GM03348 (cell line): ENCODE measurements at places on chromosomes 3 and 15.

- no peak for DNase-seq
These were observed 59.0 kb downstream of the CYP19A1 start for GRCh38 chr15:51279391-51279790.

DNA sequence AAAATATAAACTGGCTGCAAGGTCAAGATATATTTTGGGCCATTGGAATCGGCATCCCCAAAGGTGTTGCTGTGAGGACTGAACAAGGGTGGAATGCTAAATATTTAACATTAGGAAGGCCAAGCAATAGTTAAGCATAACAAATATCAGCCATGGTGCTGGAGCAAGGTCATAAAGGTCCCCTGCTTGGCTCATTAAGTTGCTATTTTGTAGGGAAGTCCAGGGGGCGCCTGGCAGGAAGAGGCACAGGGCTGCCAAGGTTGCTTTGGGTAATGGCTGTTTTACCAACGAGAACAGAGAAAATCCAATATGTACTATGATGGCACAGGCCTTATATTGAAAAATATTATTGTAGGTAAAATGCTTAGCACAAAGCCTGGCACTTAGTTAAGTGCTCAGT, 62.2 kb downstream of the SLC15A2 start:
- no peak for DNase-seq

GRCh38 chr3:131537531-131537930, 34.8 kb upstream of the MRPL3 start:
- no peak for DNase-seq

GRCh38 chr3:126516936-126517290, 660 bp downstream of the UROC1 start:
- DNase-seq: no peak

DNA sequence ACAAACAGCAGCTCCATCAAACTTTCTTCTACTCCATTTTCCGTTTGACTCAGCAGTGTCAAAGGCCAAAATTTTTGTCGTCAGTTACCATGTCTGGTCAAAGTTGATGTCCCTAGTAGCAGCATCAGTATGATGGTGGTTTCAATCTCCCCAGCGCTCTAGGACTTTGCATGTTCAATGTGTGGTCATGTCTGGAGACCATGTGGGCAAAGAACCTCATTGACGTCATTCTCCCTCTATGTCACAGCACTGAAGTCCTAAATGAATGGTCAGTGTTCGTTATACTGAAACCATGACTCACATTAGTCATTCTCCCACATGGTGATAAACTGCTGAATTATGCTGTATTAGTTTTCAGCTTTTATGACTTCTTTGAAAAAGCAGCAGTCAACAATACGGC, 23.2 kb downstream of the SHC4 start:
- peak; percentile 39 for DNase-seq

- no peak for DNase-seq
These were observed 8.6 kb downstream of the CHD2 start for GRCh38 chr15:92908713-92909057.

GRCh38 chr3:137866933-137867332, 102.8 kb downstream of the SOX14 start:
- DNase-seq: no peak

GRCh38 chr15:90266061-90266431, 574 bp downstream of the NGRN start:
- DNase-seq: peak; percentile 49

GRCh38 chr15:49382394-49382793, 40.6 kb upstream of the FGF7 start:
- no peak for DNase-seq

GRCh38 chr3:58049143-58049785, 41.0 kb downstream of the FLNB start:
- peak; percentile 64 for DNase-seq

- no peak for DNase-seq
These were observed 3.9 kb upstream of the DNAJA4 start for GRCh38 chr15:78260489-78260888.

- DNase-seq: no peak
These were observed 55.6 kb downstream of the SLCO3A1 start for GRCh38 chr15:91909111-91909510.

- no peak for DNase-seq
These were observed 333.7 kb downstream of the EPHA3 start for GRCh38 chr3:89441141-89441540.

DNA sequence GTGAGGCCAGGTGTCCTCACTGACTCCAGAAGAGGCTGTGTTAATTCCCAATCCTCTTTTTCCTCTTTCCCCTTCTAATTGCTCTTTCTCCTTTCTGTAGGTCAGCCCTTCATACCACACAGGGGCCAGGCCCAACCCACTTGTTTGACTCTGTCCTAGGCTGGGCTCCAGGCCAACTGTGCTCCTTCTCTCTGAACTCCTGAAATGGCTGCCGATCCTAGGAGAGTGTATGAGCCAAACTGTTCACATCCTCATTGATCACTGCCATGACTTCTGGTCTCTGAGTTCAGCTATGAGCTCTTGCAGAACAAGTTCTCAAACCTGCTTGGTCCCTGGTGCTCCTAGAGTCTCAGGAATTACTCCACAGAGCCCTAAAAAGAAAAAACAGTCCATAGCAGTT, 145.1 kb downstream of the VGLL4 start:
- peak; percentile 52 for DNase-seq

- no peak for DNase-seq
These were observed 55.4 kb downstream of the BOC start for GRCh38 chr3:113266738-113267137.

- no peak for DNase-seq
These were observed 134.2 kb upstream of the NSMCE3 start for GRCh38 chr15:29403772-29404171.

- DNase-seq: no peak
These were observed 514.6 kb upstream of the CNTN3 start for GRCh38 chr3:75129101-75129500.

DNA sequence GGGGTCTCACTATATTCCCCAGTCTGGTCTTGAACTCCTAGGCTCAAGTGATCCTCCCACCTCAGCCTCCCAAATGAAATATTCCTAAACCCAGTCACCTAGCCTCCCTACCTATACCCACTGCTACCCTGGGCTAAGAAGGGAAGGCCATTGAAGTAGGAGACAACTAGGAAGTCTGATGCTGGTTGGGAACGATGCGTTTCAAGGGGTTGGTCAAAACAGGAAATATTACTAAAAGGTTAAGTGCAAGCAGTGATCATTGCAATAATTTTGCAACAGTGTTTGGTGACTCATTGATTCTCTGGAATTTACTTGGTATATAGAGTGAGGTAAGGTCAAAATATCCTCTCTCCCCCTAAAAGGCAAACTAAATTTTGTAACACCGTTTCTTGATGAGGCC, 4.6 kb upstream of the UQCRC1 start:
- DNase-seq: peak; percentile 80

GRCh38 chr3:165753560-165753959, 83.7 kb downstream of the BCHE start:
- no peak for DNase-seq

DNA sequence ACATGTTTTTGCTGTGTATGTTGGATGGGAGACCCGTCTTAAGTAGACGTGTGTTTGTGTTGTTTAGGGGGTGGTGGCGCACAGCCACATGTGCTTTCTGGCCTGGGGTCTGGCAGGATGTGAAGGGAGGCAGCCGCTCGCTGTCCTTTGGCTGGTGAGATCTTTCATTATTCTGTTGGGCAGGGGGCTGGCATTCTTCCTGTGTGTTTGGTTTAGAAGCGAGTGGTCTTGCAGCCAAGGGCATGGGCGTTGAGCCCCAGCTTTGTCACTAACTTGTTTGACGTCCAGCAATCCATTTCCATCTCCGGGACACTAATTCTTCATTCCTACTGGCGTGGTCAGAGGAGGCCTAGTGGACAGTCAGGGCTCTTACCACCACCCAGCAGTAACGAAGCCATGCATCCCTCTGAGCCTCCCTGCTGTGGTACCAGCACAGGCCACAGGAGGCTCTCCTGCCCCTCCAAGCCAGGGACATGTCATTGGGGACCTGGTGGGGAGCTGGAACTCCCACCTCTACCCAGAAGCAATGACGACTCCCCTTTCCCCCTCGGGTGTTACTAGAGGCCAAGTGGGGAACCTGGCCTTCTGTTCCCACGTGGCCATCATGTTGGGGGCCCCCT, 10.7 kb downstream of the THSD4 start:
- DNase-seq: no peak

- DNase-seq: peak; percentile 79
These were observed 62.6 kb upstream of the SLC2A2 start for GRCh38 chr3:171088964-171089754.

DNA sequence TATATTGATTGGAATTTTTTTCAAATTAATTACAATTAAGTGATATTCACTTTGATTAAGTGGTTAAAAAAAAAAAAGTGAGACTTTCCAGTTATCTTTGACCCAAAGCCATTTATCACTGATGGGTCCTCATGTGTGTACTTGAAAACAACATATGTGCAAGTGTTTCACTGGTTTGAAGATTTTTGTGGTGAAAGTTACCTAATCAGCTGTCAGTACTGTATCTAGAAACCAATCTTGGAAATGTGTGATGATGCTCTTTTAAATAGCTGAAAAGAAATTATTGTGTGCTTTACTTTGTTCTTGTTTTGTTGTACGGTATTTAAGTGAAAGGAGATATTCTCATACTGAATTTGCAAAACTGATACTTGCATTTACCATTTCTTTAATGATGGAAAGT, 11.6 kb upstream of the XCR1 start:
- DNase-seq: no peak

DNA sequence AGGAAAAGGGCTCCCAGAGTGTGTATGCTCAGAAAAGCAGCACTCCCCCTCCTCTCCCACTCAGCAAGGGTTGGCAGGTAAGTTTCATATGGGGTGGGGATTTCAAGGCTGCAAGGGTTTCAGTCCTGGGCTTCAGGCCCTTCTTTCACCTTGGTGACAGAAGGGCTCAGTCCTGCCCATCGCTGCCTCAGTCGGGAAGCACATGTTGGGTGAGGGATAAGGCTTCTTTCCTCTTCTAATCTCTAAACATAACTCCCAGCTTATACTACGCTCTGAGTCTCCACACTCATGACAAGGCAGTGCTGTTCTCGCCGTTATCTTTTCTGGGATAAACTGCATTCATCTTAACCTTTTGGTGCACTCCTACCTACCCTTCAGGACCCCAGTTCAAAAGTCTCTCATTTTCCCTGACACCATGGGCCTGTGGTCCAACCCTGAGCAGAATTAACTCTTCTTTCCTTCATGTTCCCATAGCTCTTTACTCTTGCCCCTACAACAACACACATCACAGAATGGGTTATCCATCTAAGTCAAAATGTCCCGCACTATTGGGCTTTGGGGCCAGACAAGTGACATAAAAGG, 17.0 kb downstream of the RAB43 start:
- DNase-seq: no peak

GRCh38 chr3:67832817-67833216, 178.4 kb upstream of the SUCLG2 start:
- no peak for DNase-seq

DNA sequence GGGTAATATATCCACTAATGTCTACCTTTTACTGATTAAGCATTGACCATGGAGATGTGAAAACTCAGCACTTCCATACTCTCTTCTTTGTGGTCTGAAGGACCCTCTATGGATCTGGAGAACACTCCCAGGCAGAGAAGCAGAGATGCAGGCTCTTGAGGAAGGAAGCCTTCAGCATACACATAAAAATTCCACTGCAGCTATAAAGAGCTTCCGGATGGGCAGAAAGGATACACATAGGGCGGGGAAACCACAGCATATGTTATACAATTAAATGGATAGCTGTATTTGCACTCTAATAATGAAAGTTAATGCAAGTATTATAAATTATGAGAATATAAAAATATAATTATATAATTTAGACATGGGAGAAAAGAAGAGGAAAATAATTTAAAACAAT, 1258.2 kb upstream of the ALCAM start:
- DNase-seq: no peak

DNA sequence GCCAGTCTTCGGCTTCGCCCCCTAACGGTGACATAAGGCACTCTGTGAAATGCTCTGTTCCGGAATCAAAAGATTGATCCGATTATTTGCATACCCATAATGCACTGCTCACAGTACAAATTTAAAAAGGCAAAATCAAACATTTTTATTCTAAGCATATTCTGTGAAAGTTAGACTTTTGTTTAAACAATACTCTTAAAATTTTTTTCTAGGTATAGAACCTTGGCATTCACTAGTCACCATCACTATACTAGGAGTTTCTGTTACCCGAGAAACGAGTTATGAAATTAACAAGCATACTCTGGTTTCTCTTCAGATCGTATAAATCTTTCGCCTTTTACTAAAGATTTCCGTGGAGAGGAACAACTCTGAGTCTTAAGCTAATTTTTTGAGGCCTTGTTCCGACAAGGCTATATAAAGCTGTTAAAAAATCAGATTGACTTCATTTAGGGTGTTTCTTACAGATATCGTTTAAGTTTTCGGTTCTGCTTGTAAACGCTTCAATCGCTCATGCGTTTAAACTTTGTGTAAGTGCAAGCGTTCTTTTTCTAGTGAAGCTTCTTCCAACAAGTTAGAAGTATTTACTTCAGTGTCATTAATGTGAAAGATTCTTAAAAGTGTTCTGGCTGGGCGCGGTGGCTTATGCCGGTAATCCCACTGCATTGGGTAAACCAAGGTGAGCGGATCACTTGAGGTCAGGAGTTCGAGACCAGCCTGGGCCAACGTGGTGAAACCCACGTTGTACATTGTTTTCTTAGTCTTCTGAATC, at the start of gene RNU5B-1:
TSS of gene RNU5B-1 (plus strand) at position 297 of the 769 bp plus-strand sequence.
- peak; percentile 87 for DNase-seq

DNA sequence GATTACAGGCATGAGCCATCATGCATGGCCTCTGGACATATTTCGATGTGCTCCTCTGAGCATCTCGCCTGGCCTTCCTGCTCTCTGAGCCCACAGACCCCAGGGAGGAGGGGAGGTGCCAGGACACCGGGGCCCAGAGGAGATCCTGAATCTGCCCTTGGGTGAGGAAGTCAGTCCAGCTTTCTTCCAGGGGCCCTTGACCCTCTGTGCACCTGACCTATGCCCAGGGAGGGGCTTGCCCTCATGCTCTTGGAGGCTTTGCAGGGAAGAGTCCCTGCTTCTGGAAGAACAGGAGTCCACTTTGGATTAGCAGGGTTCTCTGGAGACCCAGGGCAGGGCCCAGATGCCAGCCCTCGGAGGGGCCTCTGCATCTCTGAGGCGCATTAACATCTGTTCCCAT, 1.4 kb downstream of the ACSBG1 start:
- DNase-seq: no peak

GRCh38 chr3:130345487-130346079, at the start of gene COL6A5:
TSS of gene COL6A5 (plus strand) at chr3:130345672. CDS start at chr3:130373639, 27,967 bp downstream.
- DNase-seq: no peak

DNA sequence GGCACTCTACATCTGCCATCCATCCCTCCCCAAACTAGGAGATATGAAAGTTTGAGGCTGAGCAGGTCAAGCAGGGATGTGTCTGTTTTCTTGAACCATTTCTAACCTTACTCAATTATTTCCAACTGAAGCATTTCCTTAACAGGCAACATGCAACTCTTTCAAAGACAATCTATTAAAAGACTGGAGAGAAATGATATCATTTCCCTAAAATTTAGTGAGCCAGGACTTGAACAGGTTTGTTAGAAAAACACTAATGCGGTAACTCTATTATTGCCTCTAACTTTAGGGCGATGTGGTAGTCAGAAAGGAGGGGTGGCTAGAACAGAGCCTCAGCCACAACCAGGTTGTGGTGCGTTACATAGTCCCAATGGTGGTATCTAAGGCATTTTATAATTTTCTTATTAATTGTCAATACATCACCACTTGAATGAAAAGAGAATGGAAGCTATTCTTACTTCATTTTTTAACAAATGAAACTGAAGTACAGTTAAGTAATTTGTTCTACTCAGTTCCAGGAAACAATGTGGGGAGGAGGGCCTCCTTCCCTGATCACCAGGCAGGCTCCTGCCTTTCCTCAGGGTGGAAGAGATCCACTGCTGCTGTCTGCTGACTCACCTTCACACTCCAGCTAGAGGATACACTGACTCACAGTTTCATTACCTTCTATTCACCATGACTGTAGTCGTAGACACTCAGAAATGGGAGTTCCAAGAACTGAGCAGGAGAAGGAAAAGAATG, 22.8 kb downstream of the MYO1E start:
- DNase-seq: peak; percentile 87
